PC-3 (cell line): ENCODE measurements at places on chromosomes 16 and 17. TPM values are rescaled to one million over a fixed set of nuclear protein-coding genes. Genes with fewer than 3 reads are reported as not detected.

The TBX21 gene
- total RNA-seq, result not detected in 2 replicates

The PTX4 gene
- total RNA-seq, result 0.22 and 0.40 TPM in 2 replicates

The KRT31 gene
- total RNA-seq, result not detected in 2 replicates

The TPSD1 gene
- total RNA-seq, result not detected in 2 replicates

The MMP25 gene
- total RNA-seq, result 0.29 and 0.51 TPM in 2 replicates

The DNAAF8 gene
- 0.58 and 1.2 TPM in 2 replicates for total RNA-seq

The TMEM238L gene
- total RNA-seq, result not detected in 2 replicates

The PRR14 gene
- 9.6 and 14.5 TPM in 2 replicates for total RNA-seq

The PRCD gene
- 0.86 and 2.5 TPM in 2 replicates for total RNA-seq

The ALOX12B gene
- 0.55 and 1.2 TPM in 2 replicates for total RNA-seq
